Nephron progenitor cell (in vitro differentiated cells): ENCODE measurements at places on chromosomes 12 and 14.

DNA sequence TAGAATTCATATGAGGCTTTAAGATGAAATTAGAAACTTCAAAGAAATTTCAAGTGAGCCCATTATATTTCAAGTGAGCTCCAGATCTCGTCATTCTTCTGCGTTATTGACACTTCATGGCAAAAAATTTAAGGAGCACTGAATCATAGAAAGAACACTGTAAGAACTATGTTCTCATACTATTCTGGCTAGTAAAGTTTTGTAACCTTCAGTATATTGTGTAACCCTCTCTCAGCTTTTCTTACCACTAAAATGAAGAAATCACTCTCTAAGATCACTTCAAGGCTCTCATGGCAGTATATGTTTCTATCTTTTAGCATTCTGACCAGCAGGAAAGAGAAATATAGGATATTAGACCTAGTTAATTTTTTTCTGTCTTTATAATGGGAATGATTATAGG is 6.3 kb downstream of the GPHN start:
- DNase-seq = no peak

DNA sequence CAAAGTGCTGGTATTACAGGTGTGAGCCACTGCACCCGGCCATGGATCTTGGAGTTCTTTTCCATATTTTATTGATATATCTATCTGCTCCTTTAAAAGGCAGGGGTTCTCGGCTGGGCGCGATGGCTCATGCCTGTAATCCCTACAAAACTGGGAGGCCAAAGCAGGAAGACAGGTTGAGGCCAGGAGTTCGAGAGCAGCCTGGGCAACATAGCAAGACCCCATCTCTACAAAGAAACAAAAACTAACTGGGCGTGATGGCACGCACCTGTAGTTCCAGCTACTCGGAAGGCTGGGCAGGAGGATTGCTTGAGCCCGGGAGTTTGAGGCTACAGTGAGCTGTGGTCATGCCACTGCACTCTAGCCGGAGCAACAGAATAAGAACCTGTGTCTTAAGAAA is 12.1 kb upstream of the GAPDH start:
- DNase-seq = no peak

GRCh38 chr14:99324291-99324690 is 52.3 kb upstream of the BCL11B start:
- no peak for DNase-seq

GRCh38 chr14:22432348-22432976 is 156.6 kb downstream of the DAD1 start:
- DNase-seq = no peak

GRCh38 chr12:10739157-10740118 is 16.3 kb upstream of the YBX3 start:
- DNase-seq = no peak

GRCh38 chr14:88546621-88547385 is 8.0 kb downstream of the PTPN21 start:
- no peak for DNase-seq

DNA sequence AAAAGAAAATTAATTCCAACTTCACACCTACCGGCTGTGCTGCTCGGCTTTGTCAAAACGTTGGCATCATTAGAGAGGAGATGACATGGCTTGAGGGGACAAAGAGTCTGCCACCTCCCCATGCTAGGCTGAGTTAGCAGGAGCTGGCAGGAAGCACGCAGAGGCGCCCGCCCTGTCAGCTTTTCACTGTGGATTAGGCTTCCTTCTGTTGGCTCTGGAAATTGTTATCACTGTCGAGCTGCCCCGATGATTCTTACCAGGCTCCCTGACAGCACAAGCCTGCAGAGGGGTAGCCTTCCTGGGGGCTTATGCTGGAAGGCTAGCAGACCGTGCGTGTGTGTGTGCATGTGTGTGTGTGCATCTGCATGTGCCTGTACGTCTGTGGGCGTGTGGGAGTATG is 490.9 kb upstream of the TBX3 start:
- DNase-seq = no peak

DNA sequence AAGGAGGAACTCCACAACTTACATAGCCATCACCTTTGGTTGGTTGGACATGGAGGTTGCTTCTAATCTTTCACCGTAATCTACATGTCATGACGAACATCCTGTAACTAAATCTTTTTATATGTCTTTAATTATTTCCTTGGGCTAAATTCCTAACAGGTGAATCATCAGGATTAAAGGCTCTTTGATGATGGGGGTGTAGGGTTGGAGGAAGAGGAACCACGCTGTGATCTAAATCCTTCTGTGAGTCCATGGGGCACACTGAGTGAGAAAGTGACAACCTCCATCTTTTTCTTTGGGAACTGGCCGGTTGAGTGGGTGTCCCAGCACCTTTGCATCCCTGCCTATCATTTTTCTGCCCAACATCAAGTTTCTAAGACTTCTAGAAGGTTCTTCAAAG is 31.1 kb upstream of the MAP1LC3B2 start:
- DNase-seq = no peak

GRCh38 chr12:95975491-95975890 is 20.7 kb downstream of the HAL start:
- no peak for DNase-seq

- no peak for DNase-seq
Observed at GRCh38 chr14:64732536-64733120, 28.4 kb downstream of the PLEKHG3 start.

GRCh38 chr14:77638771-77639171 is 22.3 kb upstream of the SPTLC2 start:
- no peak for DNase-seq

DNA sequence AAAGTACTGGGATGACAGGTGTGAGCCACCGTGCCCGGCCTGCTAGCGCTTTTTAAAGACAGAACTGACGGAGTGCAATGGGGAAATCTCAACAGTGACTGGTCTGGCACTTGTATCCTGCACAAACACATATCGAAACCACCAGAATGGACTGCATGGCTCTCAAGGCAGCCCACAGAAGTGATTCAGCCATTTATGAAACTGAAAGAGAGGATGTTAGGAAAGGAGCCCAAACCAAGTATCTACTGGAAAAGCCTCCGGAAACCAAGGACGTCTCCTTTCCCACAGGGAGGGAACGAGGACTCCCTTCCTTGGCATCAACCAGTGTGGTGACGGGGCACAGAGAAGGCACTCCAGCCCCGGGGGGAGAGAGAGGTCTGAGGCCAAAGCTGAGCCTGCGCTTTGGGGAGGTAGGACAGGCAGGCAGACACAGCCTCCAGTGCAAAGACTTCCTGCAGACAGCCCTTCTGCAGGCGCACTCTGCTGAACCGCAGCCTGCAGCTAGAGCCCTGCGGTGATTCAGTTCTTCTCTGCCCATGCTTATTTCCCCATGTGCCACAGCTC is 16.5 kb downstream of the SLC15A4 start:
- DNase-seq = no peak

DNA sequence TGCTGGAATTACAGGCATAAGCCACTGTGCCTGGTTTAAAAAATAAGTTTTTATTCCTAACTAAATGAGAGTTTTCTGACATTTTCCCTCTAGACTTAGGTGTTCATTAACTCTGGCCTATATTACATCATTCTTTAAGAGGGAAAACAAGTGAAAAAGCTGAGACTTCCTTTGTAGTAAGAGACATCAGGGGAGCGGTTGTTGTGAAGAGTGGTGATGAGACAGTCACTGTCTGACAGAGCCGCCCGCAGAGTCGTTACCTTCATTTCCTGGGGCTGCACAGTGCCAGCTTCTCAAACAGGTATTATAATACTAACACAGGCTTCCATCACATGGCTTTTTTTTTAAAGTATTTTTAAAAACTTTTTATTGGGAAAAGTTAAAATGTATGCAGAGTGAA is 19.7 kb upstream of the TDRD9 start:
- no peak for DNase-seq

GRCh38 chr14:92960706-92961566 is 38.0 kb downstream of the CHGA start:
- DNase-seq = no peak

GRCh38 chr12:124940143-124940392 is 25.6 kb upstream of the UBC start:
- DNase-seq = no peak

GRCh38 chr14:52053044-52053443 is 15.8 kb downstream of the NID2 start:
- DNase-seq = no peak

- DNase-seq = no peak
Observed at GRCh38 chr14:63091394-63091996, 46.2 kb upstream of the KCNH5 start.

DNA sequence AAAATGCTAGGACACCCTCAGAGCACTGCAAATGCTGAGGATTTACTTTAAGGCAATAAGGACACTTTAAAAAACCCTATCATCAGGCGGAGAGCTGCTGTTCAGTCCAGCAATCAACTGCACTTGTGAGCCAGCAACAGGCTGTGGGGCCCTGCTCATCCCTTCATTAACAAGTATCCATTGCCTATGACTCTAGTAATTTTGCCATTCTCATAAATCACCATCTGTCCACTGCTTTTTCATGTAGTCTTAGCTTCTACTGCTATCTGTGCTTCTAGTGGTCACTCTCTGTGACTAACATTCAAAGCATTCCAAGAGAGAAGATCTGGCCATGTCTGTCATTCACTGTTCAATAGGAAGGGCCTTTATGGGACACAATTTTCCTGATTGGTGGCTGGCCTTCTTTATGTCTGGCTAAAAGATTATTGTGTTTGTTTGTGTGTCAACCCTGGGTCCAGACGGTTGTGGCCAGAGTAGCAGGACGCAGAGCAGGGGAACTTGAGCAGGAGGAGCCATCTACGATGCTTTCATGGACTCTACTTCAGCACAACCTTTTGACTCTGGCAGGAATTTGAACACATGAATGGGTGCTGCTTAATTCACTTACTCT is 3.6 kb upstream of the KRAS start:
- no peak for DNase-seq

- DNase-seq = no peak
Observed at GRCh38 chr12:104446646-104447421, 9.9 kb upstream of the CHST11 start.
